GM13977 (cell line): ENCODE measurements at places on chromosomes 11 and 22.
A peak's percentile ranks its signal among the peaks of the same experiment; 100 is the strongest.

GRCh38 chr22:37467391-37467955 is 18.7 kb downstream of the MFNG start:
- no peak for DNase-seq

GRCh38 chr11:96189351-96189750 is 153.6 kb downstream of the MAML2 start:
- DNase-seq: peak; percentile 42

DNA sequence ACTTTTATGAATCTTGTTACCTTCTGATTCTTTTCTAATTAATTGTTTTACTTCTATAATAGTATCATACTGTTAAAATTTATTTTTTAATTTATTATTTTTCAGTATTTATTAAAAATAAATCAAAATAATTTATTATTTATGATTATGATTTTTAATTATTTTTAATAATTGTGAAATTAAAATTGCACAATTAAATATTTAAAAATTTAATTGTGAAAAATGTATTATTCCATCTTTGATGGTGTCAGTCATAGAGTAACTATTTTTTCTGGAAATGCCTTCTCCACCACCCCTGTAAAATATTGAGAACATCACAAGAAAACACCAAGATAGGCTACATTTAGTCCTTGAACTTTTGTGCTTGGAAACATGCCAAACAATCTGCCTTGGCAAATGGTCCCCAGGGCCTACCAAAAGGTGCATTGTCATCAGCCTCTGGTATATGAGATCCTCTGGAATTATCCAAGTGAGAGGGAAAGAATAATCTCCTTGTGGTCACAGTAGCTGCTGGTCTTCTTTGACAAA is at the start of gene OR8H2:
TSS of gene OR8H2 (plus strand) at position 478 of the 528 bp plus-strand sequence. CDS start 1,356 bp downstream, outside the sequence.
- no peak for DNase-seq

- DNase-seq: no peak
Measured at GRCh38 chr11:36431429-36432092, 78.5 kb downstream of the TRAF6 start.

DNA sequence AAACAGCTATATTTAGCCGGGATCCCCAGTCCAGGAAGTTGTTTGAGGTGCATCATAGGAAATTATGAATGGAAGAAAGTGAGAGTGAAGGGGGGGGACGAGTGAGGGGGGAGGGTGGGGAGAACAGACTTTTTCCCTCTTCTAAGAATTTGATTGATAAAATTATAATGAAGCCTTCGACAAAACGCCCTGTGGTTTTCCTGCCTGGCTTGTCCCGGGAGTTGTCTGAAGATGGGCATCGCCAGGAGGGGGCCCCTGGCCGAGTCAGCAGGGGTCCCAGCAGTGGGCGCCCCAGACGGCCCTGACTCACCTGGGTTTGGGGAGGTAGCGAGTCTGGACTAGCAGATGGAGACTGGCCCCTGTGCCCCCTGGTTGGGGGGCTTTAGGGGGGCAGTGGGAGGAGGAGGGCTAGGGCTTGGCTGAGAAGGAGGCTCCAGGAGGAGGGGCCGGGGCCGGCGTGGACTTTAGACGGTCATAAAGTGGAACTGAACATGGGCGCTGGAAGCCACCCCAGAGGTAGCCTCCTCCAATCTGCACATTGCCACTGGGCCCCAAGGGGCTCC is 336 bp upstream of the LIF start:
- no peak for DNase-seq

DNA sequence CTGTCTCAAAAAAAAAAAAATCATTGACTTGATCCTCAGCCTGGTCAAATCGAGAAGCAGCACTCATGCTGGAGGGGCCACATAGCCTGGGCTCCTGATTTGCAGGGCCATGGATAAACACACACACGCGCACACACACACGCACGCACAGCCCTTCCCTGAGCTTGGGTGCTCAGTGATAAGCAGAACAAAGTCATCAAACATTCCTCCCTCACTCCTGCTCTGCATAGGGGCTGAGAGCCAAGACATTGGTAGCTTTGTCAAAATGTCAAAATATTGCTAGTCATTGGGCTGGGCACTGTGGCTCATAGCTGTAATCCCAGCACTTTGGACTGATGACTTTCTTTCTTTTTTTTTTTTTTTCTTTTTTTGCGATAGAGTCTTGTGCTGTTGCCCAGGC is 34.0 kb upstream of the A4GALT start:
- DNase-seq: no peak

DNA sequence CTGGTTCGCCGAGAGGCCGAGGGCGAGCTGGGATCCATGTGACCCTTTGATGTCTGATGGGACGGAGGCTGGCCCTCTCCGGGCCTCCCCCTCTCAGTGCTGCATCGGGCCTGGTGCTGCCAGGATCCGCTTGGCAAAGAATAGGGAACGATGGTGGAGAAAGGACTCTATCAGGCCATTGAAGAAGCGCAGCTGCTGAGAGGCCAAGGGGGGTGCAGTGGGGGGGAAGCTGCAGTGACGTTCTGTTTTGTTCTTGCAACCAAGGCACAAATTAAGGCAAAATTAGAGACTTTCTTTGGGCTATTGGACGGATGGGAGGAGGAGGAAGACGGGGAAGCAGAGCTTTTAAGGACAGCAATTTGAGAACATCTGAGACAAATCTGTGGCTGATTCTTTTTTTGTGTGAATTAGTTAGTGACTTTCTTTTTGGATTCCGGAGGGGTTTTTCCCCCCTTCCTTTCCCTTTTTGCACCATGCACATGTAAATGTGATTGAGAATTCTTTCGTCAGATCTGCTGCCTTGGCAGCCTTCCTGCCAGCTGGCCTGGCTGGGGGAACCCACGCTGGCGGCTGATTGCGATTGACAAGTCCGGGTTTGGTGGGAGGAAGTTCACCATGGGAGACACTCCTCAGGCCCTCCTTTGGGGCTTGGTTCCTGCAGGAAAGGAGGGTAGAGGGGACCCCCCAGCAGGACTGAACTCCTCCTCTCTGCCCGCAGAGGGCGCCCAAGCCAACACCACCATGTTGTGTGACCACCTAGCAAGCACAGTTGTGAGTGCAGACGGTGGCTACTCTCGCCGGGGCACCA is 214.6 kb downstream of the NTM start:
- DNase-seq: peak; percentile 19

DNA sequence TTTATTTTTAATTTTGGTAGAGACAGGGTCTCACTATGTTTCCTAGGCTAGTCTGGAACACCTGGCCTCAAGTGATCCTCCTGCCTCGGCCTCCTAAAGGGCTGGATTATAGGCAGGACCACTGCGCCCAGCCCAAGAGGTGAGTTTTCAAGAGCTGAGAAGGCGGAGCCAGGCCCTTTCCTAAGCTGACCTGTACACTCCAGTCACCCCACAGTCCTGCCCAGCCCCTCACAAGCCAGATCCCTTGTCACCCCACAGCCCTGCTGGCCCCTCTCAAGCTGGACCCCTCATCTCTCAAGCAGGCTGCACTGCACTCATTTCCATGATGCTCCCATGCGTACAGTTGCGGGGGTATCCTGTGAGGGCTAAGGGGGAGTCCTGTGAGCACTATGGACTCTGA is 2.9 kb downstream of the DENND6B start:
- DNase-seq: no peak

DNA sequence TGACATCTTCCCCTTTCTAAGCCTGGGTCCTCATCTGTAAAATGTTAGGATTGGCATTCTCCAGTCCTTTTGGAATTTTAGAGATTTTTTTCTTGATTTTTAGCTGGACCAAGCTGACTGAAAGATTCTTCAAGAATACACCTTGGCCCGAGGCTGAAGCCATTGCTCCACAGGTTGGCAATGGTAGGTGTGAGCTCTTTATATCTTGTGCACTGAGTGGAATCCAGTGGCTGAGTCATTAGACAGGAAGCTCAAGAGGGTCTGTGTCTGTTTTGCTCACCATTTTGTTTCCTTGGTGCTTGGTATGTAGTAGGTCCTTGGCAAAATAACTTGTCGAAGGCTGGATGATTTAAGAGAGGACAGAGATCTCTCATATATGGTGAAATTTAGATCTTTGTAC is 6.2 kb downstream of the EIF3L start:
- DNase-seq: no peak

DNA sequence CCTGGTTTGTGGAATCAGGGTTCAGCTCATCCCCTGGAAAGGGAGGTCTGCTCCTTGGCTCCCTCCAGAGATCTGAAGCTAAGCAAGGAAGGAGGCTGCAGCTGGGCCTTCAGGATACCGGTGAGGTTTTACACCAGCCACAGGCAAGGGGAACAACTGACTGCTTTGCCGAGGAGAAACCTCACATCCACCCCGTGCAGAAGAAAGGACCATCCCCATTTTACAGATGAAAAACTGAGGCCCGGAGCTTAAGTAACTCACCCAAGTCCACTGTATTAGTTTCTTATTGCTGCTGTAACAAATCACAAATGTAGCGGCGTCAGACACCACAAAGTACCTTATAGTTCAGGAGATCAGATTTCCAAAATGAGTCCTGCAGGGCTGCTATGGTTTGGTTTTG is 173.7 kb downstream of the MN1 start:
- no peak for DNase-seq

GRCh38 chr11:59706518-59707285 is 6.9 kb downstream of the OR10V1 start:
- DNase-seq: no peak

GRCh38 chr11:75867778-75868374 is 52.9 kb downstream of the UVRAG start:
- DNase-seq: peak; percentile 46

GRCh38 chr11:63931876-63932275 is 6.9 kb upstream of the NAA40 start:
- DNase-seq: no peak

DNA sequence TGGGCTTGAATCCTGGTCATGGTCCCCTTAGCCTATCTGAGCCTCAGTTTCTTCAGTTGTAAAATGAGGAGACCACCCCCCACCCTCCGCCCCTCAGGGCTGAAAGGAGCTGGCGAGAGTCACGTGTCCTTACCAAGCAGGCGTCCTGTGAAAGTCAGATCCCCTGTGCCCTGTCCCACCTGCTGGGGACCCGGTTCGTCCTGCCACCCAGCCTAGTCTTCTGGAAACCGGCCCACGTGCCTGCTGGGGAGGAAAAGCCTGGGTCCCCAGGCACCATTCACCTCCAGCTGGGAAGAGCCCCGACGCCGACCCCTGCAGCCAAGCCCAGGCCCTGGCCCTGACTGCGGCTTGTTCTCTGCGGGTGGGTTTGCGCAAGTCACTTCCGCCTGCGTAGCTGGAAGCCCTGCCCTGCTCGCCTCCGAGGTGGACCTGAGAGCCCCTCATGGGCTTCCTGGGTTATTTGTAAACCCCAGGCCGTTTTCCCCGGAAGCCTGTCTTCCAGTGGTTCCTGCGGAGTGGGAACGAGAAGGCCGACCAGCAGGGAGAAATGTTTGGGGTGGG is 679 bp upstream of the SSH3 start:
- DNase-seq: no peak

- DNase-seq: peak; percentile 2
Measured at GRCh38 chr11:44629732-44630345, 64.4 kb downstream of the CD82 start.

DNA sequence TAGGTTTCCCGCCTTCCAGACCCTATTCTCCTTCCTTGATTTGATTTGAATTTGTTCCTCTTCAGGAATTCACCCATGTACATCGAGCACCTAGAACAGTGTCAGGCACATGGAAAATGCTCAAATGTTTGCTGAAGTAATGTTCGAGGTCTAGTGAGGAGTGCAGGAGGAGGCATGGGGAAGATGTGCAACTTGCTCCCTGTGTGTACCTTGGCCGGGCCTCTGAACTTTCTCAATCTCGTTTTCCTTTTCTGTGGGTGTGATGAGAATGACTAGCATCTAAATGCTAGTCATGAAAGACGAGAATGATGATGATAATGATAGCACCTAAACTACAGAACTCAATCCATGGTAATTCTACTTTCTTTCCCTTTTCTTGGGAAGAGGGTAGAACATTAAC is 279.1 kb upstream of the PLET1 start:
- DNase-seq: no peak

DNA sequence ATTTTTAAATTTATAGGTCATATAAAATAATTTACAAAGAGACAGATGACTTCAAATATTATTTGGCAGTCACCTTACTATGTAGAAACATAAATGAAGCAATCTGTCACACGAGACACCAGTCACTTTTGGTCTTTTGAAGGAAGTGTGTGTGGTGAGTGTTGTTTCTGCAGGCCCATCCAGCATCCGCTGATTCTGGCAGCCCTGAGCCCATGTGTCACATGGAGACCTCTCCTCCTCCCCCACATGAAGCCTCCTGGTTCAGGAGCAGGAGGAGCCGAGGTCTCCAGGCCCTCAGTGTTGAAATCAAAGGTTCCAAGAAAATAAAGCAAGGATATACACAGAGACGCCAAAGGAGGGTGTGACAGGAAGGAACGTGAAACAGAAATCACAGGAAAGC is 60.1 kb downstream of the ARFGAP3 start:
- no peak for DNase-seq

- DNase-seq: no peak
Measured at GRCh38 chr11:133347988-133348387, 184.3 kb downstream of the OPCML start.

- DNase-seq: no peak
Measured at GRCh38 chr11:62498031-62498430, 48.6 kb downstream of the AHNAK start.

GRCh38 chr11:68749229-68750123 is 1.8 kb downstream of the TESMIN start:
- no peak for DNase-seq

DNA sequence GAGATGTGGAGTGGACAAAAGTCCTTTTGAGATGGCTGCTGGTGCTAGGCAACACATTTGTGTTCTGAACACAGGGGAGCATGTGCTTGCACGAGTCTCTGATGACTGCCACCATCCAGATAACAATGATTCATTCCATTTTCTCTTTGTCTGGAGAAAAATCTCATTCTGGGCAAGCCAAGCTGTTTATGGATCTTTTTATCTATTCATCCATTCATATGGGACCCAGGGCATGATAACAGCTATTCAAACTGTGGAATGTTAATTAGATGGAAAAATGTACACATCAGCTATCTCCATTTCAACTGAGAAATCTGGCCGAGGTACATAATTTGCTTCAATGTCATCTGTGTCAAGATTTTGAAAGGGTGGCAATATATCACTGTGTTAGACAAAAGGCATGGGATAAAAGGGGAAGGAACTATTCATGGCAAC is 117.5 kb upstream of the ZBED5 start:
- no peak for DNase-seq

DNA sequence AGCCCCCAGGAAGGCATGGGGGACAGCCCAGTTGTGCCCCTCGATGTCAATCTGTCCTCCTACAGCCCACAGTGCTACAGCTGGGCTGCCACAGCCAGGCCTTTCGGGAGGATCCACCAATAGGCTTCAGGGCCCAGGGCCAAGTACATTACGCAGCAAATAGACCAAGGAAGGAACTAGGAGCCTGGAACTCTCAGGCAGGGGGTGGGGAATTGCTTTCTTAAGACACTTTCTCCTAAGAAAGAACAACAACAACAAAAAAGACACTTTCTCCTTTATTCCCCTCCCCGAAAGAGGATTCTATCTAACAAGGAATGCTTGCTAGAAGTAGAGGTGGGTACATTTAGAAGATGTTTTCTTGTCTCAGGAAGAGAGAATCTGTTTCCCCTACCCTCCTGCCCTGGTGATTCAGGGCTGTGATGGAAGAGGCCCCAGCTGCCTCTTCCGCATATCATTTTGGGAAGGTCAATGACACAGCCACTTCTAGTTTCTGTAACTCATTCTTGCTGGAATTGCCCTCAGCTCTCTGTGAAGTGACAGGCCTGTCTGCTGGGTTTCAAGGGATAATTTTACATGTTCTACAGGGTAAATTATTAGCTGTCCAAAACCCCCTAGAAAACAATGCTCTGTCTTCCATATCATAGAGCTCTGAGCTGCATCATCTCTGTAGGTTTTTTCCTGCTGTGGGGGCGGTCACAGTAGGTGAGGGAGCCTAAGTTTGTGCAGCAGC is 6.0 kb upstream of the MALAT1 start:
- DNase-seq: peak; percentile 38

GRCh38 chr11:134124660-134125451 is 56.0 kb downstream of the JAM3 start:
- DNase-seq: no peak
